ENCODE measurements at places on chromosomes 4 and X. TPM values are rescaled to one million over a fixed set of nuclear protein-coding genes. Genes with fewer than 3 reads are reported as not detected.

DNA sequence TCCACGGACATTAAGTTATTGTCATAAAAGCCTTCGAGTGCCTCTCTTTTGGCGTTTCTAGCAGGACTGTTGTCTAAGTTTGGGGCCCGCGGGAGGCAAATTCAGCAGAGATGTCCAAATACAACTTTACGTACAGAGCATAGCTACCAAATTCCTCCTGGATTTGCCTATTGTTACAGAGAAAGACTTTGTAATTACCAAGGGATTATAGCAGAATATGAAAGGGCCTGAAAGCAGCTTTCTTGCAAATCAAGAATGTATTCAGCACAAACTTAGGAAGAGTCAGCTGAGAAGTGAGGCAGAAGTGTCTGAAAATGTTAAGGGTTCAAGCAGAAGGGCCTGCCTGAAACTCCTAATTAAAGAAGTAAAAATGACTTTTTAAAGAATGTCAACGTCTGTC is 1053.5 kb upstream of the TENM3 start:
- no peak for DNase-seq

The SYTL5 gene
- total RNA-seq, result not detected

- DNase-seq, result no peak
Observed at GRCh38 chr4:124737619-124738018, 25.1 kb upstream of the ANKRD50 start.

The SPARCL1 gene
- 1,343 TPM for total RNA-seq

The TTC29 gene
- total RNA-seq, result not detected

The RGN gene
- total RNA-seq, result 20.2 TPM

The PPARGC1A gene
- total RNA-seq, result 2.6 TPM
